ENCODE measurements at places on chromosomes 7 and 10. TPM values are rescaled to one million over a fixed set of nuclear protein-coding genes. Genes with fewer than 3 reads are reported as not detected.

TRIL gene
- 20.4 TPM for total RNA-seq

- no peak for DNase-seq
Measured at GRCh38 chr10:71516890-71517289, 120.2 kb downstream of the CDH23 start.

DNA sequence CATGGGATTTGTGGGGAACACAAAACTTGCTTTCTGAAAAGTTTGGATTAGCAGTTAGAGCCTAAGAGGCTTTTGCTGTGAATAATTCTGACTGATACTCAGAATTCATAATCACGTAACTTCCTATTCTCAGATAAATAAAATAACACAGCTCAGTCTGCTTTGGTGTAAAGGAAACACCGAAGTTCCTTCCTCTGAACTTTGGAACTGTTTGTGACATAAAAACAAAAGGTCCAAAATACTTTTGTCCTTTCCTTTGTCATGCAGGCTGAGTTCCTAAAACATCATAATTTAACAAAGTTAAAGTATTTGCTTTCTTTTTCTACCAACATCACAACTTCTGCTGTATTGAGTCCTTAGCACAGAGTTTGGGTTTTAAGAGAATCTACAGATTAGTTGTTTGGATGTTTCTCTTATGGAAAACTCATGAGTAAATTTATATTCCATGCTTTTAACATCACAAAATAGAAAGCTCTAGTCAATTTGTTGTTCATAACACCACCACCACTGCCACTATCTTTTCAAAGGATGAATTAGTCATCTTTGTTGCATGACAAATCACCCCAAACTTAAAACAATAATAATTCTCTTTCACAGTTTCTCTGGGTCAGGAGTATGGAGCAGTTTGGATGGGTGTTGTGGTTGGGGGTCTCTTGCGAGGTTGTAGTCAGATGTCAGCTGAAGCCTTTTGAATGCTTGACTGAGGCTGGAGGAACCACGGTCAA, 123.4 kb downstream of the REEP3 start:
- no peak for DNase-seq

DNA sequence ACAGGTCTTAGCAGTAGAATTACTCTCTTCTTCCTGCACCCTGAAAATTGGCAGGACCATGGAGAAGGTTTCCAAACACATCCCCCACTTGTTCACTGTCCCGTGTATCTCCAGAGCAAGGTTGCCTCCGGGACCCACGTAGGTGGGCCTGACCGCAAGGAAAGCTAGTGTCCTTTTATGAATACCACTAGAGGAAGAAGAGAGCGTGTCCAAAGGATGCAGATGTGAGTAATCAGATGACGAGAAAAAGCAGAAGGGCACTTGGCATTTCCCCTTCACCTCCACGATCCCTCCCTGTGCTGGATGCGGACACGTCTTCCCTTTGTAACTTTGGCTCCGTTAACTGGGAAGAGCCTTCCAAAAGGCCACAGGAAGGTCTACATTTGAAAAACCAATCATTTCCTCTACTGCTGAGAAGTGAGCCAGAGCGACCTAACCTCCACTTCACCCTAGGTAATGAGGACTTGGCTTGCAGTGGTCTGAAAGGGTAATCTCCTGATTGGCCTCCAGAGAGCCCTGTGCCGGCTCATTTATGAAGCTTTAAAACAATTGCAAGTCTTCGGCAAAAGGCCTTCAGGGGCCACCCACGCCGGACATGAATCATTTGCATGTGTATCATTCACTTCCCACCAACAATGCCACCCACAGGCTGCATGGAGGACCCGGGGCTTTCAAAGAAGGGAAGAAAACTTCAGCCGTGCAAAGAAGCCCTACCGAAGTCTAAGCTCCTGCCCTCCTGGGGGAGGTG, 55.4 kb downstream of the LYZL1 start:
- no peak for DNase-seq

APBB1IP gene
- total RNA-seq: 4.1 TPM

All from urinary bladder (tissue), 4 donors.